Activated CD8-positive, alpha-beta T cell treated with anti-CD3 and anti-CD28 coated beads, Interleukin-2, amount 10 ng/mL, durations not matched to agents 7 days and 5 days (primary cell): ENCODE measurements at places on chromosomes 1 and 21. TPM values are rescaled to one million over a fixed set of nuclear protein-coding genes. Genes with fewer than 3 reads are reported as not detected.

- no peak overlapping the region for H3K4me3 ChIP-seq
- no peaks in the 10 kb centered on the region for H3K36me3 ChIP-seq
- peaks cover 5% of the 10 kb centered on the region for H3K27me3 ChIP-seq
- no peaks in the 10 kb centered on the region for H3K4me1 ChIP-seq
- no peak overlapping the region for H3K27ac ChIP-seq
Observed at GRCh38 chr1:204343802-204344201, 15.9 kb downstream of the PLEKHA6 start.

DNA sequence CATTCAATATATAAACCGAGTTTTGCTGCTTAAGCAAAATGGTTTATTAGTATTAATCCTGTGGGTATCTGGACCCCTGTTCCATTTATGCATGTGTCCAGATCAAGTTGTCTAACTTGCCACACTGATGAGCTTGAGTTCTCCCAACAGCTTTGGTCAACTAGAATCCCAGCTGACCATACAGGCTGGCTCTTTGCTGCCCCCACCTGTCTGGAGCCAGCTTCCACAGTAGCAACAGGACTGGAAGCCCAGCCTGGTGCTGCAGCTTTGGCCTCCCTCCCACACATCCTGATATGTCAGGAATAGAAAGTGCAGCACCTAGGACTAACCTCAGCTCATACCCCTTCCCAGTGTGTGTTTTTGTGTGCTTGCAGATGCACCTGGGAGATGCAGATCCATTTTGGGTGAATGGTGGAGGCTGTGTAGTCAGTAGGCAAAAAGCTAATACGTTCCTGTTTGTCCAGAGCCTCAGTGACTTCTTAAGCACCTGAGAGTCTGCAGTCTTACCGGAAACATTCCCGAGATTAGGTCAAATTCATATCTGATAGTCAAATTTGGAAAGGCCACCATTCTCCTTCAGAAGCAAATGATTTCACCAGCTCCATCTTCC lies 40.9 kb upstream of the BEND5 start:
- no peaks in the 10 kb centered on the region for H3K36me3 ChIP-seq
- no peak overlapping the region for H3K27ac ChIP-seq
- no peak overlapping the region for H3K4me3 ChIP-seq
- peak; percentile 23 for DNase-seq
- H3K4me1 ChIP-seq, result no peaks in the 10 kb centered on the region
- H3K27me3 ChIP-seq, result peaks cover 7% of the 10 kb centered on the region

GRCh38 chr1:116226017-116226416 lies 114.8 kb downstream of the MAB21L3 start:
- no peaks in the 10 kb centered on the region for H3K36me3 ChIP-seq
- DNase-seq, result no peak
- H3K27ac ChIP-seq, result no peak overlapping the region
- H3K27me3 ChIP-seq, result peaks cover 5% of the 10 kb centered on the region
- H3K4me1 ChIP-seq, result no peaks in the 10 kb centered on the region
- no peak overlapping the region for H3K4me3 ChIP-seq

The CSMD2 gene
- total RNA-seq, result not detected

The UMODL1 gene
- total RNA-seq, result not detected

The CATSPER4 gene
- total RNA-seq, result not detected

The DENND2C gene
- 0.40 TPM for total RNA-seq

The LRRC8C gene
- total RNA-seq, result 35.0 TPM

The STMN1 gene
- total RNA-seq, result 781 TPM
